ENCODE measurements at places on chromosomes 1 and 21.

DNA sequence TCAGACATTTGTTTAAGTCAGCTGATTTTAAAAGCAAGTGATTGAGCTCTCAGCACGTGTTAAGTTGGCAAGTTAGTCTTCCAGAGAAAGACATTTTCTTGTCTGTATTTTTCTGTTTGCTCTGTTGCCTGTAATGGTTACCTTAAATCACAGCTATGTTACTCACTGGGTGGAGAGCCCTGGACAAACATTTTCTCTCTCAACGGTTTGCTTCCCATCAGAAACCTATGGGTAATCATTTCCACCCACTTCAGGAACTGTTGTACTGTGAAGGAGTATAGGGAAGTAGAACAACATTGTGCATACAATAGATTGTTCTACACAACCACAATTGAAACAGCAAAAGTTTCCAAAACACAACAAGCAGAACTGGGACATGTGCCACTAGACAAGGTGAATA is 113.9 kb upstream of the DPT start:
- DNase-seq: no peak

DNA sequence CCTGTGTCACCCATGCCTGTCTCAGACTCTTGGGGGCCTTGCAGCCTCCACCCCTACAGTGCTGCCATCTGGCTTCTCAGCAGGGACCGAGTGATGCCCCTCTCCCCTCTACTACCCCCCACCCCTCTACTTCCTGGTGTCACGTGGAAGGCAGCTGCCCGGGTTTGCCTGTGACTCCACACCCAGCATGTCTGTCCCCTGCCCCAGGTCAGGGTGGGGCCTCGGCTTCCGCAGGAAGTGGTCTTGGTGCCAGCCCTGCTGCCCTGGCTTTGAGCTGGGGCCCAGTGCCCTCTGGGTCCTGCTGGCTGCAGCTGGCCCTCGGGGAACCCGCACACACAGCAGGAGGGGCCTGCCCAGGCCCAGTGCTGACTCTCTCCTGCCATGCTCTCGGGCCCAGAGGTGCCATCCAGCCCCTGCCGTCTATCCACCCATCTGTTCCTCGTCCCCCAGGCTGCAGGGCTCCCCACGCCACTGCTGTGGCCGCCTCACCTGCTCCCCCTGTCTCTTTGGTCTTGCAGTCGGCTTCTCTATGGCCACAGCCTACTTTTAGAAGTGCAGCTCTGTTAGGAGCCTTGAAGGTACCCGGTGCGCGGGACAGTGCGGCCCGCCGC is 24.0 kb downstream of the PLCH2 start:
- DNase-seq: no peak

GRCh38 chr1:208743361-208743760 is 499.2 kb upstream of the PLXNA2 start:
- DNase-seq: no peak

DNA sequence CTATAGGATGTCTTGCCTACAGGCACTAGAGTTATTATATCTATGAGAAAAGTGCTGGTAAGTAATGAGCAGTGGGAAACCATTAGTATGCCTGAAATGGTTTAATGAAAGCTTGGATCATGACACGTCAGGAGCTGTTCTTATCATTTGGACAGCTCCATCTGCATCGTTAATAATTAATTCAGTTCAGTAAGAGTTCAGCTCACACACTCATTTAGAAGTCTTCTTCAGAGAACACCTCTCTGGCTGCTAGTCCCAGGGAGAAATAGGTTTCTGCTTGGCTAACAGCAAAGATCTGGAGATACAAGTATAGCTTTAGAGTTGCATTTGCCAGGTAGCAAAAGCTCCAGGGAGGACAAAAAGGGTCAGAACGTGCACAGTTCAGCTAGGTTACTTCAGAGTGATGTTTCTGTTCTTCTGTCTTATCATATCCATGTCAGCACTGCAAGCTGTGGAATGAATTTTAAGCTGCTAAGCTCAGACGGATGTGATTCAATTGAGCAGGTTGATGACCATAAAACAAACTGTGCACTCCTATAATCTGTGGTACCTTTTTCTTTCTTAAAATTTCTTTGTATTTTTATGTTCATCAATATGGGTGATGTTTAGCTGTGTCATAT is 173.6 kb downstream of the ADGRL2 start:
- no peak for DNase-seq

- DNase-seq: no peak
Observed at GRCh38 chr1:173024543-173024942, 26.2 kb downstream of the TNFSF18 start.

- DNase-seq: no peak
Observed at GRCh38 chr1:183622013-183622412, 13.6 kb downstream of the ARPC5 start.

DNA sequence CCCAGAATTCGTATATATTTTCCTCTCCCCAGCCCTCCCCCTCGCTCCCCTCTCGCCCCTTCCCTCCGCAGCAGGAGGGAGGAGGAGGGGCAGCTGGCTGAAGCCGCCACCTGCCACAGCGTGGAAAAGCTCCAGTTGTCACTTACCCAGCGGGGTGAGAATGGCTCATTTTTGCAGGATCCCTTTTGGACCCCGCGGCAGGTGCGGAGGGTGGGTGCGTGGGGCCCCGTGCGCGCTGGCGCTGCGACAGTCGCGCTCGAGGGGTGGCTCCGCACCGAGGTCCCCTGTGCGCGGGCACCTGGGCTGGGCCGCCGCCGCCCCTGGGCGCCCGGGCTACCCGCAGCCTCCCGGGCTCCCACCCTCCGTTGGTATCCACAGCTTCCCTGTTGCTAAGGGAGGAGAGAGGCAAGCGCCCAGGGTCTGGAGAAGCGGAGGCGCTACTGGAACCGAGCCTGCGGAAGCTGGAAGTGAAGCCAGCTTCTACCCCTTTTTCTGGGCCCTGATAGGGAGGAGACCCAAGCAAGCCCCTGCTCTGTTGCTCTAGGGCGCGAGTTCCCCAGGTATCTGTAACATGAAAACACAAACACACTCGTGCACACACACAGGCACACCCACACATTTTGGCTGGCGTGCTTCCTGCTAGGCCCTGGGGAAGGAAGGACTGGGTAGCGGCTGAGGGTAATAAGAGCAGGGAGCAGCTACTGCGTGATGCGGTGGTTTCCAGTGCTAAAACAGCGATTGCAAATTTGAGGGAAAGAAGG is at the start of gene ERICH3:
TSS of gene ERICH3 (minus strand) at position 442 of the 761 bp plus-strand sequence. CDS start at position 169, 273 bp downstream.
- no peak for DNase-seq

GRCh38 chr1:112618721-112619517 is at the start of gene ST7L:
Gene ST7L, minus strand, starts transcription at chr1:112619141. Its CDS starts 28 bp downstream, at chr1:112619113.
- DNase-seq: no peak

DNA sequence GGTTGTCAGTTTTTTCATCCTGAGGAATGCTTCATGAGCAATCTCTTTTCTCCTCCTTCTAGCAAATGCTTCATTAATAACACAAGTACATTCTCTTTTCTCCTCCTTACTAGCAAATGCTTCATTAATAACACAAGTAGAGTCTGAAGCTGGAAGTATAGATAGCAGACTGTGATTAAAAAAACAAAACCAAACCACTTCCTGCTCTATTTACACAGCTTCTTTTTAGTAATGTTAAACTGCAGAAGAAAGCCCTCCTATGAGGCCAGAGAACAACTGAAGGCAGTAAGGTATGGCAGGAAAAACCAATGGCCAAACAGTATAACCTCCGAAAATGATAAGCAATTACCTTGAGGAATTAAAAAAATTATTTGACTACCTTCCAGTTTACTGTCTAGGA is 90.1 kb downstream of the ZSWIM5 start:
- no peak for DNase-seq
